Spinal cord (tissue), 10 donors: ENCODE measurements at places on chromosomes 1 and 21. TPM values are rescaled to one million over a fixed set of nuclear protein-coding genes. Genes with fewer than 3 reads are reported as not detected.

DNA sequence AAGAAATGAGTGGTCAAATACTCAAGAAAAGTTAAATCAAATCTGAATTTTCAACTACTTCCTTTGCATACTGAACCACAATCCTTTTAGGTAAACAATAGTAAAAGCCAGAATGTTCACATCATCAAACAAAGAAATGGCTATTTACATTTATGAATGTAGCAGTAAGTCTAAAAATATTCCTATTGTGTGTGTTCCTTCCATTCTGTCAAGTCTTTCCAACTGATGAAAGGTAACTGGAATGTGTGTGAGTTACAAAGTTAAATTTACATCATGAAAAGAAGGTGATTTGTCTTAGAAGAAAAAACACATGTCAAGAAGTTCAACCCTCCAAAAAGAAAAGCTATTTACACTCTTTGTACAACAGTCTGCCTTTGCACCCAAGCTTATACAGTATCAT, 203.1 kb downstream of the SIPA1L2 start:
- H3K27me3 ChIP-seq, result no peaks in the 10 kb centered on the region
- no peak for DNase-seq
- peaks cover 8% of the 10 kb centered on the region for H3K36me3 ChIP-seq

Gene MPL
- 0.30 TPM for total RNA-seq

Gene HSPA6
- 0.77 TPM for total RNA-seq

DNA sequence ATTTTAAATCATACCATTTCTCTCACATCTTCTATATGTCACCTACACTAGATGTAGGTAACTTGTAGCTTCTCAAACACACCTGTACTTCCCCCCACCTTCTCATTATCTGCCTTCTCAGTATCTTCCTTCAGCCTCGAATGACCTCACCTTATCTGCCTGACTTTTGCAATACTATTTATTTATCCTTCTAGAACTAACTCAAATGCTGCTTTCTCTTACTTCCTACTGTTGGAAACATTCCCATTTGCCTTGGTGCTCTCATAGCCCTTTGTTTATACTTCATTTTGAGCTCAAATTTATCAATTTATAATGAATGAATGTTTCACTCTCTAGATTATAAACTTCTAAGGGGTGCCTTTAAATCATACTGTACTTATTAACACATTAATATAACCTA, 50.4 kb upstream of the KIAA1614 start:
- H3K27ac ChIP-seq, result no peak overlapping the region
- no peaks in the 10 kb centered on the region for H3K4me1 ChIP-seq
- no peak overlapping the region for H3K4me3 ChIP-seq
- H3K27me3 ChIP-seq, result no peaks in the 10 kb centered on the region
- DNase-seq, result no peak

Gene PAQR6
- total RNA-seq, result 42.6 TPM

Gene NUDT4B
- total RNA-seq, result 3.3 TPM

GRCh38 chr21:27505516-27505915, 538.6 kb upstream of the ADAMTS5 start:
- no peak overlapping the region for H3K27ac ChIP-seq
- H3K4me1 ChIP-seq, result no peaks in the 10 kb centered on the region
- H3K36me3 ChIP-seq, result no peaks in the 10 kb centered on the region
- DNase-seq, result no peak
- no peak overlapping the region for H3K4me3 ChIP-seq

- H3K27ac ChIP-seq, result no peak overlapping the region
- H3K4me1 ChIP-seq, result no peaks in the 10 kb centered on the region
- H3K27me3 ChIP-seq, result no peaks in the 10 kb centered on the region
- peaks cover 20% of the 10 kb centered on the region for H3K36me3 ChIP-seq
- no peak overlapping the region for H3K4me3 ChIP-seq
Observed at GRCh38 chr1:14961661-14962267, 191.8 kb upstream of the TMEM51 start.

Gene TMEM61
- 0.59 TPM for total RNA-seq

DNA sequence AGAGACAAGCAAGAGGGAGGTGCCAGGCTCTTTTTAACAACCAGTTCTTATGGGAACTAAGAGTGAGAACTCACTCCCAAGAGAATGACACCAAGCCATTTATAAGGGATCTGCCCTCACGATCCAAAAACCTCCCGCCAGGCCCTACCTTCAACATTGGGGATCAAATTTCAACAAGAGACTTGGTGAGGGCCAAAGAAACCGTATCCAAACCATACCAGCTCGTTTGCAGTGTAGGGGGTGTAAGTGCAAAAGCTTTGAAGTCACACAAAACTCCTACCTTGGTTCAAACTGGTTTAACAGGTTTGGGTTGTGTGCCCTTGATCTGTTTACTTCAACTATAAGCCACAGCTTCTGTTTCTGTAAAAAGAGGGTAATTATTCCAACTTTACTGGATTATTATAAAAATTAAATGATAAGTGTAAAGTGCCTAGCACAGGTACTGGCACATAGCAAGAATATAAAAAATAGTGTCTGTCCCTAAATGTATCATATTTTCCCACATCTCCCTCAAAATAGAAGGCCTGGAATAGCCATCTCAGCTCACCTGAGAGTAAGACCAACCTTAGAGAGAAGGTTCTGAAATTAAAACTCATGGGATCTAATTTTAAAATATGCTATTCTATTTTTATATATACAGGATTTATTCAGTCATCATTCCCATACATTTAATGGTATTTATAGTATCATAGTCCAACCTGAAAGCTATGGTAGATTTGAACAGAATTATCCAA, 7.0 kb upstream of the USP25 start:
- H3K4me1 ChIP-seq, result no peaks in the 10 kb centered on the region
- H3K27me3 ChIP-seq, result no peaks in the 10 kb centered on the region
- H3K4me3 ChIP-seq, result no peak overlapping the region
- no peaks in the 10 kb centered on the region for H3K36me3 ChIP-seq
- H3K27ac ChIP-seq, result no peak overlapping the region
- DNase-seq, result no peak

- no peaks in the 10 kb centered on the region for H3K4me1 ChIP-seq
- H3K27me3 ChIP-seq, result no peaks in the 10 kb centered on the region
- no peak overlapping the region for H3K27ac ChIP-seq
- no peak overlapping the region for H3K4me3 ChIP-seq
Observed at GRCh38 chr1:47859092-47859743, 138.0 kb downstream of the TRABD2B start.

- no peaks in the 10 kb centered on the region for H3K36me3 ChIP-seq
- DNase-seq, result no peak
- no peak overlapping the region for H3K27ac ChIP-seq
- H3K4me3 ChIP-seq, result no peak overlapping the region
- H3K27me3 ChIP-seq, result no peaks in the 10 kb centered on the region
- peaks cover 7% of the 10 kb centered on the region for H3K4me1 ChIP-seq
Observed at GRCh38 chr1:48948562-48948961, 171.9 kb upstream of the BEND5 start.

Gene INAVA
- 3.5 TPM for total RNA-seq

Gene KDM5B
- total RNA-seq, result 114 TPM

Gene TRABD2B
- 1.9 TPM for total RNA-seq
